Urothelium cell line (cell line): ENCODE measurements at places on chromosomes 7 and 10.

GRCh38 chr7:82975811-82976468 lies 186.7 kb downstream of the PCLO start:
- no peak for DNase-seq

DNA sequence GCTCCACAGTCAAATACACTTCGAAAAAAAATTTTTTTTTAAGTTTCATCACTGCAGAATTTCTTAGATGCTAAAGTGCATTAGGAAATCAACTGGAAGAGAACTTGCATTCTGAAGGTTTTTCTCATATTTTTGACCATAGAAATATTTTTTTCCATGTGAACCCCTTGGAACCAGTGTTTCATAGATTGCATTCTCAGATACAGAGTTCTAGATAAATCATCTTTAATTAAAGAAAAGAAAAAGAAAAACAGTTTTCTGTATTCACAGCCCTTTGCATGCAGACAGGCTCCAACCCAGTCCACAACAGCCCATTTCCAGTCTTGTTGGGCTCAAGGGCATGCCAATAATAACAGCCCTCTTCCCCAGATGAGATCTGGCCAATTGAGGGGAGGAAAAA lies 75.5 kb upstream of the RPA3 start:
- DNase-seq = no peak

DNA sequence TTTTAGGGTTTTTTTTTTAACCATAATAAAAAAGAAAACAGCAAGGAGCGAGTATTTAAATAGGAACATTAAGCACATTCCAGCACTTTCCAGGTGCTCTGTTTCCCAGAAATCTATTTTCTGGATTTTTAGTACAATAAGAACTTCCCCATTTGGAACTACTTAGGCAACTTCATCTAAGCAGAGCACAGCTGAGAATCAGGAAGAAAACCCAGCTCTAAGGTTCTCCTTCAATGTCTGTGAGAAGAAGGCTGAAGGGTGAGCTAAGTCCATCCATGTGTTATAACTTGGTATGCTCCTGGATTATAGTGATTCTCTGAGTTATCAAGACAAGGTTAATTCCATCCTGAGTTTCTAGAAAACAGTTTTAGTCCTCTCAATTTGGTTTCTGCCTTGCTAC lies 181.9 kb downstream of the CYP26A1 start:
- no peak for DNase-seq

DNA sequence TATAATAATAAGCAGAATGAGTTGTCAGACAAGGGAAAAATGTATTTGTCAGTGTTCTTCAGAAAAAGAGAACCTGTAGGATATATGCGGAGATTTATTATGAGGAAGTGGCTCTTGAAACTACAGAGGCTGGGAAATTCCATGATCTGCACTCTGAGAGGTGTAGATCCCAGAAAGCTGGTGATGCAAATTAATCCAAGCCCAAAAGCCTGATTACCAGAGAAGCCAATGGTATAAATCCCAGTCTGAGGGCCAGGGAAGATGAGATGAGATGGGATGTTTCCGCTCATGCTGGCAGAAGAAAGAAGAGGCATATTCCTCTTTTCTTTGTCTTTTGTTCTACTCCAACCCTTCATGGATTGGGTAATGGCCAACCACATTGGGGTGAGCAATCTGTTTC lies 732.8 kb upstream of the IGFBP3 start:
- no peak for DNase-seq
